Progenitor cell of endocrine pancreas (in vitro differentiated cells): ENCODE measurements at places on chromosomes 12 and 14. TPM values are rescaled to one million over a fixed set of nuclear protein-coding genes. Genes with fewer than 3 reads are reported as not detected.

GRCh38 chr12:91978143-91978542 lies 167.5 kb downstream of the BTG1 start:
- DNase-seq = no peak

The GARIN6 gene
- not detected in 2 replicates for total RNA-seq

- DNase-seq = no peak
Observed at GRCh38 chr12:21894792-21895595, 46.2 kb downstream of the ABCC9 start.

The ESR2 gene
- 0.29 and 0.51 TPM in 2 replicates for total RNA-seq

- DNase-seq = no peak
Observed at GRCh38 chr12:97548931-97549330, 86.3 kb downstream of the RMST start.

The NID2 gene
- 2.1 and 3.3 TPM in 2 replicates for total RNA-seq
